ENCODE measurements at places on chromosomes 3 and 15.

GRCh38 chr3:56621681-56622080, 61.4 kb downstream of the TASOR start:
- DNase-seq: no peak

DNA sequence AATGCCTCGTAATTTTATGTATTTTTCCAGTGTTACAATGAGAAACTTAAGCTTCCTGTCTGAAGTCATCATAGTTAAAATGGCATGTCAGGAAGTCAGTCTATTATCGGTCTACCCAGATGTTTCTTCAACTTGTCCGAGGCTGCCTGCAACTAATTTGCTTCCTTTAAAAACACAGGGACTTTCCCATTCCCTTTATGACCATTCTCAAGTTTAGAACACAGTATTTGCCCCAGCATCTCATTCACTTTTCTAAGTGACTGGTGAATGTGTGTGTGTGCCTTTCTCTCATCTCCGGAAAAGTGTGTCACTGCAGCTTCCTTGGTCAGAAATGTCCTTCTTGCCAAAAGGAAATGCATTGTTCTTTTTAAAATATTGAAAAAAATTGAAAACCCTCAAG, 466.6 kb downstream of the RAP2B start:
- no peak for DNase-seq

DNA sequence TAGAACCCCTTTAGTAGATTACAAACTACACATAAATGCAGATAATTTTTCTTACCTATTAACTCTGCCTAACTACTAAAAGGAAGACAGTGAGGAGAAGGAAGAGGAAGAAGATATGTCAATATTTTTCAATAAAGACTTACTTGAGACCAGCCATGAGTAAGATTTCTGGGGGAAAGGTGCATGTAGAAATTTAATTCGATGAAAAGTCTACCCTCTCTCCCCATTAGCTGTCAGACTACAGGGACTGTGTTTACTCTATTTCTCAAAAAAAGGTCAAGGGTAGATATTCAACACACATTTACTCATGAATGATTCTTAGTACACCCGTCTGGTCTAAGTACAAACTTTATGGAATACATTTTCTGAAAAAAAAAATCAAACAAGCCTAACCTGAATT, 6.8 kb downstream of the TSPAN3 start:
- DNase-seq: no peak

DNA sequence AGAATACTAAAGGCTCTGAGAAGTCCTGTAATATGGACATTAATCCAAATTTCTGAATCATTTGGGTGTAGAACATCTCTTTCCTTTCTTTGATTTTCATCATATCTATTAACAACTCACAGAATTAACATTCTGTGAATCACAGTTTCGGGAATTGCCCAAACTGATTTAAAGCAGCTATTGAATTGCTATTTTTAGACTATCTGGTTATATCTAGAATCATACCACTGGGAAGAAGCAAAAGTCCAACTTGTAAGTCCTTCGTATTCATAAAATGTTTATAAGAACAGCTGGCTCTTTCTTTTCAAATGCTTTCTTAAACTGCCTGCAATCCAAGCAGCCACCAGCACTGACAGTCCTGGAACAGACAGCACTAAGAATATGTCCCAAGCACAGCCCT, 733.0 kb downstream of the NTRK3 start:
- no peak for DNase-seq

DNA sequence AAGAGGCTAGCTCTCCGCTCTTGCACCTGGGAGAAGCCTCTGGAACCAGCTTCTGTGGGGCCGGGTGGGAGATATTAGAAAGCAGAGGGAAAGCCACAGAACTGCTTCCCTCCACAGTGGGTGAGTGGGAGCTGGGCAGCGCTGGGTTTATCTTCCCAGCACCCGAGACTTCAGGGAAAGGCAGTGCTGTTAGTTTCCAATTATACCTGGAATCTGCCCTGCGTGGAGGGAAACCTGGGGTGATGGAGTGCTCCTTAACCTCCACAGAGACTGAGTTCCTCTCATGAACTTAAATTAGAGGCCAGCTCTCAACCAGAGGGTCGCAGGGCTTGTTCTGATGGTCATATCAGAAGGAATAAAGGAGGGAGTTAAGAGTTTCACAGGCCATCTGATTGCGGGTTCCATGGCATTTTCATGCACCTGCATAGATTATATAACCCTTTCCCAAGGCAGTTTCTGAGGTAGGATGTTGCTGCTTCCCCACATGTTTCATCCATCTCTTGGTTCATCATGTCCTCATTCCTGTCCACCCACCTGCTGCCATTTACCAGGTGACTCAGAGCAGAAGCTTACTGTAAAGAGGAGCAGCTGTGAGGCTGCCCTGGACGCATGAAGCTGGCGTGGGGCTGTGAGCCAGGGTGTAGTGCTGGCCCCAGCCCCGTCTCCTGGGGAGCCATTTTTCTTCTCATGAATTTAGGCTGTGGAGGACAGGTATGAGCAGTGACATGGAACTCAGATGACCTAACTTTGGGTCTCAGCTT, 42.5 kb downstream of the CA12 start:
- no peak for DNase-seq

- no peak for DNase-seq
Measured at GRCh38 chr3:53748512-53749271, 97.5 kb downstream of the CHDH start.

Data from hippocampal formation (tissue), 2 donors.